ENCODE measurements at places on chromosomes 5 and 9. TPM values are rescaled to one million over a fixed set of nuclear protein-coding genes. Genes with fewer than 3 reads are reported as not detected.

GRCh38 chr5:96094904-96095303 is 133.3 kb upstream of the ELL2 start:
- peak; percentile 23 for DNase-seq

GRCh38 chr5:62499756-62500155 is 78.9 kb upstream of the LRRC70 start:
- DNase-seq = no peak

Gene ADCY2
- 0.47 TPM for total RNA-seq

Gene DNAH5
- 1.3 TPM for total RNA-seq

Gene TLX3
- not detected for total RNA-seq

Gene CANX
- total RNA-seq = 462 TPM

- DNase-seq = no peak
Observed at GRCh38 chr9:93871286-93871685, 83.9 kb downstream of the BARX1 start.

- no peak for DNase-seq
Observed at GRCh38 chr5:141298376-141298775, 5.5 kb downstream of the SLC25A2 start.

GRCh38 chr9:6924149-6924548 is 166.4 kb downstream of the KDM4C start:
- no peak for DNase-seq

DNA sequence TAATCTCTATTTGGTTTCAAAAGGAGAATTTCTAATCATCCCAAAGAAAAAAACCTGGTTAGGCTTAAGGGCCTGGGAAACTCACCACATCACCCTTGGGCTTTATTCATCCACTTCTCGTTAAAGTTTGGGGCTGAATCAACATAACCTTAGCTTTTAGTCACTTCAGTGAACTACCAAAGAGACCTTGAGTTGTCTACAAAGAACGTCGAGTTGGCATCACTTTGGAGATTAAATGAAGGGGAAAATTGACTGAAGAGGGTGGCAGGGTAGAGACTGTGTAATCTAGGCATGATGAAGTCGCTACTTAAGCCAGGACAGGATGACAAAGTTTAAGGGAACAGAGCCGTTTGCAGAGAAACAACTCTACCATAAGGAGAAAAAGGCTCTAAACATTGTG is 341.4 kb downstream of the RAB3C start:
- no peak for DNase-seq

Gene ITGA2
- total RNA-seq = 2.2 TPM

DNA sequence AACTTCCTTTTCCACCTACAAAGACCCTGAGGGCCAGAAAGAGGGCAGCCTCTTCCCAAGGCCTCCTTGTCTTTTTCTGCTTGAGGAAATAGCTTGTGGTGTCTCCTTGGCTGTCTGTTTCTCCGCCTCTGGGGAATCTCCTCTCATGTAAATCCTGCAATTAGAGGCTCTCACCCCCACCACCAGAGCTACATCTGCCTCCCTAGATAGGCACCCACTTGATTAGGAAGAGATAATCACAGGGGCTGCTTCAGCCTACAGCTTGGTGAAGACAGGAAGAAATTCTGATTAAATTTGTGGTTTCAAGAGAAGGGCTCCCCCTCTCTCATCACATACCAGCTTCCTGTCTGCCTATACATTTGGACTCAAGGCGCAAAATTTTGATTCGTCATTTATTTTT is 75.6 kb downstream of the TLR4 start:
- no peak for DNase-seq
